ENCODE measurements at places on chromosomes 12 and 14.

- no peak for DNase-seq
Measured at GRCh38 chr14:64159588-64159987, 134.6 kb downstream of the ESR2 start.

- DNase-seq: peak; percentile 33
Measured at GRCh38 chr12:114508529-114509129, 102.7 kb upstream of the TBX5 start.

DNA sequence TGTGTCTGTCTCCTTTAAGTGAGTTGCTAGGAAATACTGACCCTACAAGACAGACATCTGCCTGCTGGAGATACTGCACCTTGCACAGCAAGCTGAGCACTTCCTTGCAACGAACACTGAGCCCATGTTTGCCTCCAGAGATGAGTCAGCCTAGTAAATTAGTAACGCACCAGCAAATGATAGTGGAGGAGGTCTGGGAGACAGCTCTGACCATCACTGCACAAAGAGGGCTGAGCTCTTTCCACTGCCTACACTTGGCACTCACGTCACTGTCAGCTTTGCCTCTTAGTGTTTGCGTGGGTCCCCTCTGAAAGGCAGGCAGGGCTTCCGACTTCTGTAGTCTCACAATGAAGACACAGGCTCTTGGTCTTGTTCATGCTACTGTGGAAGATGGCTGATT, 109.0 kb downstream of the APAF1 start:
- peak; percentile 68 for DNase-seq

DNA sequence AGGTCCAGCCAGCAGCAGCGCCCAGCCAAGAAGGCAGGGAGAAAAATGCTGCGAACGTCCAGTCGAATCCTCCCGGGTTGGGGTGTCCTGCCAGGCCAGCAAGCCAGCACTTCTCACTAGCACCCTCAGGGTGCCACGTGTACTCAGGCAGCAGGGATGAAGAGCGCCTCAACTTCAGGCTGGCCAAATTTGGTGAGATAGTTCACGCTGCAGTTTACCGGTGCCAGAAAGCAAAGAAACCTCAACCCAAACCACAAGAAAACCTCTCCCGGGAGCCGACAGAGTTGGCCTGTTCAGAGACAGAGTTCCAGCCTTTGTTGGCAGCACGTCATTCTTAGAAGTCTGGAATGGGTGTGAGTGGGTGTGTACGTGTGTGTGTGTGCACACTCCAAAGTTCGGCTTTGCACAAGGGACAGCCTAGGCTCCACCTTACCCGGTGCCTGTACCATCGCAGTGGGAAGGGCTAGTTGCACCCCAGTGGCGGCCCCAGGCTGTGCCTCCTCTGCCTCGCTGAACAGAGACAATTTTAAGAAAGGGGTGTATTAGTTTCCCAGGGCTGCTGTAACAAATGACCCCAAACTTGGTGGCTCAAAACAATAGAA, 42.1 kb downstream of the ELK3 start:
- no peak for DNase-seq

GRCh38 chr12:24904871-24905270, 44.0 kb downstream of the BCAT1 start:
- DNase-seq: no peak

DNA sequence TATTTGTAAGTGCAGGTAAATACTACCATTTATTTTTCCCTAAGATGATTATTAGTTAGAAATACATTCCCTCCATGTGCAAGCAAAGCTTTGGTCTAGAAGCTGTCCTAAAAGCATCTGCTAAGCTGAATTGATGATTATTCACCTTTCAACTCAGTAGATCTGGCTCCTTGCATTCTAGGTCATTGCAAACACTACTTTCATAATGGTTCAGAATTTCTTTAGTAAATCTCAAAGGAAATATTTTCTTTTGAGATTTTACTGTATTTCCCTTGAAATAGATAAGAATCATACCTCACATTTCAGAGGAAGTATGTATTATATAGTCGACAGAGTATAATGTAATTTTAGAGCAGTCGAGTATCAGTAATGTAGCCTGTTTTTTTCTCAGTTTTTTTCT, 2.4 kb downstream of the ETNK1 start:
- DNase-seq: no peak

GRCh38 chr14:65486863-65487262, 74.3 kb downstream of the FUT8 start:
- DNase-seq: no peak

DNA sequence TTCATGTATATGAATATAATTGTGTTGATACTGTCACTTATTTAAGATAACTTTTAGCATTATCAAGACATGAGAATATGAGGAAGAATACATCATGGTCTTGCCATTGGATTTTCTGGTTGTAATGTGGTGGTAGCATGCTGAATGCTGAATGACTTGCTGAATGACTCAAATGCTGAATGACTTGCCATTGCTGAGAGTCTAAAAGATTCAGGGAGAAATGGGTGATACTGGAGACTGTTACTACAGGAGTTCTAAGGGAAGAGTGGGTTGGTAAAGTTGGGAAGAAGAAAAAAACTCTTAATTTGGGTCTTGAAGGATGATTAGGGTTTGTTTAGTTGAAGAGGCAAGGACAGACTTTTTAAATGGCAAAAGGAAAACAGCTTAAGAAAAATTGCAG, 72.1 kb upstream of the MANSC4 start:
- no peak for DNase-seq

DNA sequence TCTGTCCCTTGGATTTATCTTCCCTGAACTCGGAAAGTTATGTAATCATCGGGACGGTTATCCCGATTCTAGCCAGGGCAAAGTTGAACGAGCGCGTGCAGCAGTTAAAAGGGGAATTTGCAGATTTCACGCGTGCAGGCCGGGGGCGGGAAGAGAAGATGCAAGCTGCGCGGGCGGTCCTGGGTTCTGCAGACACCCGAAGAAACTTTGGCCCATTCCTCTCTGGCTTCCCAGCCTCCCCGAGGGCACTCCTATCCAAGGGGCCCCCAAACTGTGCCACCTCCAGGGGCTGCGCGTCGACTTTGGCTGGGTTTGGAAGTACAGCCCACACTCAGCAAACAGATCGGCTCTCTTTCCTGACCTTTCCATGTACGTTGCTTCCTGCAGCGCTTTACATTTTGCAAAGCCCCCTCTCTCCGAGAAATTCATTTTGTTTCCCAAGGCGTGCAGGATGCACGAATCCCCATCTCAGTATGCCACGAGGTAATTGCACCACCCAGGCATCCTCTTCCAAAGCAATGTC, 941 bp upstream of the PPP1CC start:
- DNase-seq: no peak

DNA sequence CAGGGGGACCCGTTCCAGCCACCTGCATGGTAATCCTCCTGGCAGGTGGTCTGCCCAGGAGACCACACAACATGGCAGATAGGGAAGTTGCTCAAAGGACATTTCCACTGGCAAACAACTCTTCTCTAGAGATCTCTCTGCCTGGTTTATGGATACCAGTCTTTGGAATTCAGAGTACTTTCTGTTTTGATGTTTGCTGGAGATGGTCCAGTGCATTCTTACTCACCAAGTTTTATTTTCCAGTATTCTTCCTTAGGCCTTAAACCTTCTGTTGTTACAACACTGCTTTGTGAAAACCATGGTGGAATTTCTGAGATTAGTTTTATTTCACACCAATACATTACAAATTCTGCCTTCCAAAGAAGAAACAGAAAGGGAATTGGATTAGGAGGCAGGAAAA, 428.3 kb downstream of the FUT8 start:
- no peak for DNase-seq

GRCh38 chr14:65281991-65282895, 130.3 kb upstream of the FUT8 start:
- no peak for DNase-seq

DNA sequence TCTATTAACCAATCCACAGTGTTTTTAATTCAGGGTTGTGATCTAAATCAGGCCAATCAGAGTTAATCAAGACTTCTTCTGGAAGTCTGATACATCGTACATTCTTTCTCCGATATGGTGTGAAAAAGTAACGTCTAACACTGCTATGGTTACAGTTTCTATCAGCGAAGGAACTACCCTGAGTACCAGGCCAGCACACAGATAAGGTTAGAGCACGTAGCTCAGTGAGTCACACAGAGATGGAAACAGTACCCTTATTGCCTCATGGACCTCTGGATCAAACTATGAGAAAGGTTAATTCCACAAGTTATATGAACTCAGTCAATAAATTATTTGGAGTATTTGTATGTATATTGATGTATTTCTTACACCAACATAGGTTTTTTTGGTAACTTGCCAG, 3.3 kb downstream of the OR6C68 start:
- no peak for DNase-seq

DNA sequence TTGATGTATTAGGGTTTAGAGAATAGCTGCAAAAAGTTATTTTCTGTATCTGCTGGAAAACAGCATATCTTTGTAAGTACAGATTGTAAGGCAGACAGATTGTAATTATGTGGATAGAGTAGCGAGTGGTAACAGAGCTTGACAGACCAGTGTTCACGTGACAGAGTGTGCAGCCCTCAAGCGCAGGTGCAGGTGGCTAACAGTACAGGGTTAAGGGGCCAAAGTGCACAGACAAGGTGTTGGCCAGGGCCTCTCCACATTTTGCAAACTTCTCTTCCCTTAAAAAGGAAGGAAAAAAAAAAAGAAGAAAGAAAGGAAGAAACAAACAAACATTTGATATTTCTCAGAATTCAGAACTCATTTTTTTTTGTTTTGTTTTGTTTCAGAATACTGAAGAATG, 25.2 kb upstream of the KLHL42 start:
- no peak for DNase-seq

DNA sequence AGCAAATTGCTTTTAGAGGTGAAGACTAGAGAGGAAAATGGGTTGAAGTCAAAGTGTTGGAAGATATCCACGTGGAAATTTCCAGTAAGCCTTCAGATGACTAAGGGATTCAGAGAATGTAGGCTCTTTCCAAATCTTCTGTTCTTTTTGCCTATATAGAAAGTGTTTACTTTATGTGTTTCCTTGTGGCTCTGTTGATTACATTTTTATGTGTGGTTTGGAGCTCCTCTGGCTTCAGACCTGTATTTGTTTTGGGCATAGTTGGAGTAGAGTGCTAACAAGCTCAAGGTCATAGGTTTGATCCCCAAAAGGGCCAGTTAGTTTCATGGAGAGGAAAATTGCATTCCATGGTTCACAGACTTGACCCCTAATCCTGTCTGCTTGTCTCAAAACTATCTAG, 91.9 kb downstream of the IGF1 start:
- DNase-seq: no peak

DNA sequence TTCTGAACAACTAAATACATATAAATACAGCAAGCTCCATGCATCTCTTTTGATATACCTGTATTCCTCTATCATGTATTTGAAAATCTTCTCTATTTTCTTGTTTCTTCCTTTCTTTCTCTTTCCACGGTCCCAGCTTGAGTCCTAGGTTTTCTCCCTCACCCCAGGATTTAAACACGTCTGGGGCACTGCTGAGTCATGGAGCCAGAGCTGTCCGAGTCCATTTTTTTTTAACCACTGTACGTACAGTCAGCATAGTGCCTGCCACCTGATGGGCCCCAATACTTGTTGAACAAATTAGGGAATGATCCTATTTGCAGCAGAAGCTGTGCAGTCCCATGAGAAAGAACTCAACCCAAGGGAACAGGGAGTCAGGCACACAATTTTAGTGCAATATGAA, 158.1 kb downstream of the ATP23 start:
- DNase-seq: no peak

DNA sequence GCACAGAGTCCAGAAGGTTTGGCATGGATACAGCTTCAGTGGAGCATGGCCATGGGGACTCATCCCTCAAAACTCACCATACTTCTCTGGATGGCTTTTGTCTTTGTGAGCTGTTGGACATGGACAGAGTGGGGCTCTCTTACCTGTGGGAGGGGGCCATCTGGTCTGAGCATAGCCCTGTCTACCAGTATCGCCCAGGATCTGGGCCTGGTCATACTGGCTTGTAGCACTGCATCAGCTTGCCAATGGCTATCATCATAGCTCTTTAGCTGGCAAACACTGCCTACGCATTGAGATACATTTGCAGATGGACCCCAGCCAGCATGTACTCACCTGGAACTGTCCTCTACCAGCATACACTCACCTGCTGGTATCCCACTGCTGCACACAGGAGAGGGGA, 975.2 kb upstream of the NOVA1 start:
- no peak for DNase-seq

DNA sequence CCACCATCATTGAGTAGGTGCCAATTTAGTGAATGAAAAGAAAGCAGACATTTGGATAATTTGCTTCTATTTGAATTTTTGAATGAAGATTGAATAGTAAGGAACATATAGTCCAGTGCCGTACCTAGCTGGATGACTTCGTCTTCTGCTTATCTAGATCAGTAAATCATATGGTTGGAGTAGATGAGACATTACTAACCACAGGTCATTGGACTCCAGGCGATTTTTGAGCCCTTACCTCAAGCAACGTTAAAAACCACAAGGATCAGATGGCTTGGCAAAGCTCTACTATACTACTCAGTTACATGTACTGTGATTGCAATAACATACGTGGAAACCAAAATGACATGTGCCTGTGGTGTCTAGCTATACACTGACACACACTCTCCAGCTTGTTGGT, 1.7 kb upstream of the SPATS2 start:
- DNase-seq: peak; percentile 29

- no peak for DNase-seq
Measured at GRCh38 chr14:101355284-101355683, 206.0 kb upstream of the DIO3 start.

DNA sequence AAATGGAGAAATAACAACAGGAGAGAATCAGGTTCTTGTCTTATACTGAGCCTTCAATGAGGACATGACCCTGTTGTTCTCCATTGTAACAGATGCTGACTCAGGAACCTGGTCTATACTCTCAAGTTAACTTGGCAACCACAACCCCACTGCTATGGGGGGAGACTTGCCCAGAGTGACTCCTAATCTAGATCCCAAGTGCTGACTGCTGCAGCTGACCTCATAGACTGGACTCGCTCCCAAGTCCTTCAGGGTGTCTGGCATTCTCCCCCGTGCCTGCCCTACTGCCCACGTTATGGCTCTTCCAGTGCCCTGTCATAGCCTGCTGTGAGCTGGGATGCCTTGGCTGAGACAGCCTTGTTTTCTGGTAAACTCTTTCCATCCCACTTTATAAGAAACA, 37.1 kb downstream of the NID2 start:
- DNase-seq: no peak

GRCh38 chr12:63900922-63901793, 56.7 kb downstream of the SRGAP1 start:
- peak; percentile 63 for DNase-seq

DNA sequence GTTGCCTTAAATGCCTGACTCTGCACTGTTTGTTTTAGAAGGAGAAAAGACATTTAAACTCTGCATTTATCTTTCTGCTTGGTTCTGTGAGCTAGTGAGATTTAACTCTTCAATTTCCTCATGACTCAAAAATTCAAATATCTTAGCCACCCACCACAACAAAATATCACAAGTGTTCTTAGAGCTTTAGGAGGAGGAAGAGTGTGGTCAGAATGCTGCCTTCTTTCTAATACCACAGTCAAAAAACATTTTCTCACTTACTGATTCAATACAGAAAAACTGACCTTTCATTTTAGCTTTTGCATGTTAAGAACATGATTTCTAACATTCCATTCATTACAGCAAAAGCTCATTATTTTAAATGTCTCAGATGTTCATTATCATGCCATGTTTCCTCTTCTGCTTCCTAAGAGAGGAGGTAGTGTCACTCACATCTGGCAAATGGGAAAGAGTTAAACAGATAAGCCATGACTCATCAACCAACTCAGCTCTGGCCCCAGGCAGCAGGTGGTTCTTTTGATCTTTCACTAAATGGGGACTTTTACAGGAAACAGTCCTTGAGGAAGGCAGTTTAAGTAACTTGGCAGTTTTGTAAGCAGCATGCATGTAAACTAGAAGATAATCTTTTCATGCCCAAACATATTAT, 56.4 kb upstream of the RNU6-8 start:
- peak; percentile 45 for DNase-seq

- DNase-seq: no peak
Measured at GRCh38 chr12:50589650-50590435, 85.1 kb downstream of the DIP2B start.

Measured in Caki2 (cell line).